ENCODE measurements at places on chromosomes 16 and 17. TPM values are rescaled to one million over a fixed set of nuclear protein-coding genes. Genes with fewer than 3 reads are reported as not detected.

DNA sequence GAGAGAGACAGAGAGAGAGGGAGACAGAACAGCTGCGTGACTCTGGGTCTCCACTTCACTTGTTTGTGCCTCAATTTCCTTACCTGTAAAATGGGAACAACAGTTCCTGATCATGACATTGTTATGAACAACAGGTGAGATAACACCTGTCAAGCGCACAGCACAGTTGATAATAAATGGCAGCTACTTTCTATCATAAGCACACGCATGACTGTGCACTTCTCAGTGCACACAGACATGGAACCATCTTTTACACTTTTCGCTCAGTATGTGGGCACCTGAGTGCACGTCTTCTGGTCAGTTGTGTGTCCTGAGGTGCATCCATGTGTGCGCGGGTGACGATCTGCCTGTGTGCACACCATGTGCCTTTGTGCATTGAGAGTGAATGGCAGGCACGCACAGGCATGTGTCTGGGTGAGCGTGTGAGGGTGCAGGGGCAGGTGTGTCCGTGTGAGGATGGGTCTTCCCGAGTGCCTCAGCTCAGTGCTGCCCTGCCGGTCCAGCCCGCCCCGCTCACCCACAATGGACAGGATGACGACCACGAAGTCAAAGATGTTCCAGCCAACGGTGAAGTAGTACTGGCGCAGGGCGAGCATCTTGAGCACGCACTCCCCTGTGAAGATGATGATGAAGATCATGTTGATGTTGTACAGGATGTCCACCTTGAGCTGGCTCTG lies 10.3 kb upstream of the CD79B start:
- no peak for DNase-seq

CCDC154 gene
- 2.2 TPM for total RNA-seq

- no peak for DNase-seq
Observed at GRCh38 chr17:76137351-76138233, 3.5 kb downstream of the FOXJ1 start.

DNA sequence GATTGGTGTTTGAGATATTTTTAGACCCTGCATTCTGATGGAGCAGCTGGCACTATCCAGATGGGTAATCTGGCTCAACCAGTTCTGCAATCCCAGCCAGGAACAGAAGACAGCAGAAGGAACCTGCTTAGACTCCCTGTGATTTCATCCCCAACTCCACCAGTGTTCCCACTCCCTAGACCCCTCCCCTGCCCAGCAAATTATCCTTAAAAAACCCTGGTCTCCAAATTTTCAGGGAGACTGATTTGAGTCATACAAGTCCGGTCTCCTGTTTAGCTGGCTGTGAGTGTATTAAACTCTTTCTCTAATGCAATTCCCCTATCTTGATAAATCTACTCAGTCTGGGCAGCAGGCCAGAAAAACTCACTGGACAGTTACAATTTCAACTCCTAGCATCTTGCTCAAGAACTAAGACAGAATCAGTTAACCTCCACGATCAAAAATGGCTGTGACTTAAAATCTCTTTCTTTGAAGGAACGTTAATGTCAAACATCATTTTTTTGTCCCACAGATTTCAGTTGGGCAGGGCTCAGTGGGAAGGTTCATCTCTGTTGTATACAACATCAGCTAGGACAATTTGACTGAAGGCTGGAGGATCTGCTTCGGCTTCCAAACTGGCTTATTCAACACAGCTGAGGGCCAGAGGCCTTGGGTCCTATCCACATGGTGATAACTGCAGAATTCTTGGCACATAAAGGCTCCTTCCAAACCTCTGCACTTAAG lies 4.9 kb upstream of the RBL2 start:
- no peak for DNase-seq

- DNase-seq, result no peak
Observed at GRCh38 chr17:6677158-6677831, 25.7 kb downstream of the C17orf100 start.

DNA sequence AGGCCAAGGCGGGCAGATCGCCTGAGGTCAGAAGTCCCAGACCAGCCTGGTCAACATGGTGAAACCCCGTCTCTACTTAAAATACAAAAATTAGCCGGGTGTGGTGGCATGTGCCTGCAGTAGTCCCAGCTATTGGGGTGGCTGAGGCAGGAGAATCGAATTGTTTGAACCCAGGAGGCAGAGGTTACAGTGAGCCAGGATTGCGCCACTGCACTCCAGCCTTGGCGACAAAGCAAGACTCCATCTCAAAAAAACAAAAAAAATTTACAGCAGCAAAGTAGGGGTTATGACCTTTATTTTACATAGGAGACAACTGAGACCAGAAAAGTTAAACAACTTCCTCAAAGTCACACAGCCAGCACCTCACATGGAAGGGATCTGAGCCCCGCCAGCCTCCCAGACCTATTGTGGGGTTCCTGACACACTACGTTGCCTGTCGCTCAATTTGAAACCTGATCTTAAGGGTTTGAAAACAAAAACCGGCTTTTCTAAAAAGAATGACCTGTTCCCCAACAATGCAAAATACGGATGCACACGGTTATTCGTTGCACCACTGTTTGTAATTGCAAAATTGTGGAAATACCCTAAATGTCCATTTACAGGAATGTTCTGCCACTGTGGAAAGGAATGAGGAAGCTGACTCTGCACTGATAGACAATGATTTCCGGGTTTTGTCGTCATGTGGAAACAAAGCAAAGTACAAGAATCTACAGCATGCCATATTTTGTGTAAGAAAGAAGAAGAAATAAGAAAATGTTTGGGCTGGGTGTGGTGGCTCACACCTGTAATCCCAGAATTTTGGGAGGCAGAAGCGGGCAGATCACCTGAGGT lies 77.2 kb downstream of the CNGB1 start:
- no peak for DNase-seq

DNA sequence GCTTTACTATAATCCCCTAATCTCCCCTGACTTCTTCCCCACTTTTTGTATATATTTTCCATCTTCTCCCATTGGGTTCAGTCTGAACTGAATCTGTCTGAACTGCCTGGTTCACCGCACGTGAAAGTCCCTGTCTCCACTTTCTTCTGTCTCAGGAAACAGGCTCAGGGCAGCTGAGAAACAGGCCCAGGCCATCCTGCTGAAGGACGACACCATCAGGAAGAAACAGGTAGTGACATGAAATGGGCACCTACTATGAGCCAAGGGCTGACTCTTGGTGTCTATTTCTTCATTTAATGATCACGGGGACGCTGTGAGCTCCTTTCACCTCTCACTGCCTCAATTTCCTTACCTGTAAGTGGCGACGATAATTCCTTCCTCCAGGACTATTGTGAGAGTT lies 90.5 kb upstream of the HSBP1 start:
- no peak for DNase-seq

TPSB2 gene
- total RNA-seq, result 0.46 TPM

SYT17 gene
- 0.29 TPM for total RNA-seq

GRCh38 chr17:42674755-42675347 lies 1.9 kb downstream of the PLEKHH3 start:
- DNase-seq, result no peak

DNA sequence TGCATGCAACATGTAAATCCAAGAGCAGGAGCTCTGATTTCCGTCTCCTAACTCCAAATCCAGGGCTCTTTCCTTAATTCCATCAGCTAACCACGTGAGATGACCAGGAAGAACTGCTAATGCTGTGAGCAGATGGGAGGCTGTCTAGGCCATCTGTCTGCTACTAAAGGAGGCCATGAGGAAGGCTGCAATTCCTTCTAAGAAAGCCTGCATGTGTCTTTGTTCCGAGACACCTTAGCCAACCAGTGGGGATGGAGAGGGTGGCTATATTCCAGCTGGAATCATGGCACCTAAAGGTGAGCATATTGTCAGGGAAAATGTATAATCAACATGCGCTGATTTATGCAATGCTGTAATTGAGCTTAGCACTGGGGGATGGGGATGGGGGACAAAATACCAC lies 267.2 kb upstream of the CDH5 start:
- no peak for DNase-seq

DNA sequence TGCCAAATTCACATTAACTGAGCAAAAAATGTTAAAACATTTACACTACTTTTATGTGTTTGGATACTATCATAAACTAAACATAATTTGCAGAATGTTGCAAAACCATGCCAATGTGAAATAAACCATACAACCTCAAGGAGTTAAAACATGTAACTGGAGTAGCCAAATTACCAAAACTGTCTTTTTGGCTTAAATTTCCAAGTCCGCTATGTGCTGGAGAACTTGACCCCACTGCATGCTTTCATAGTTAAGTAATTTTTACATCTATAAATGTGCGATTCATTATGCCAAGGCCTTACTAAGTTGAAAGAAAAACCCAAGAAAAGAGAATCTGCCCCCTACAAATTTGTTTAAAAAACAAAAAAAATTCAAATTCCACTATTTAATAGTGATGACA lies 28.2 kb downstream of the BRD7 start:
- no peak for DNase-seq

CMTM3 gene
- total RNA-seq, result 53.0 TPM

DNA sequence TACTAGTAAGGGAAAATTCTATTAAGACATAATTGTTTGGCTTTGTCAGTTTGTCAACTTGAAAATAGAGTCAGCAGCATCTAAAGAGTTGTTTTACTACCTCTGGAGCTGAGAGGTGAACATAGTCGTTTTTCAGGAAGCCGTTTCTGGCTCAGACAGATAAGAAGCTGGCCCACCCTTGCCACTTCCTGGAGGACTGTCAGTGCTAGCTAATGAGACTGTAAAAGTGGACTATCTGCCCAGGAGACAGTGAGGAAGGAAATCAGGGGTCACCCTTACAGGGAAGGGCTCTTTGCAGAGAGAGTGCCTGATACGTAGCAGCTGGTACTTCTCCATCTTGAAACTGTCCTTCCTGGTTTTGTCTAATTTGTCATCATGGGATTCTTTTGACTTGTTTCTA lies 328.7 kb downstream of the WWOX start:
- DNase-seq, result no peak

DNA sequence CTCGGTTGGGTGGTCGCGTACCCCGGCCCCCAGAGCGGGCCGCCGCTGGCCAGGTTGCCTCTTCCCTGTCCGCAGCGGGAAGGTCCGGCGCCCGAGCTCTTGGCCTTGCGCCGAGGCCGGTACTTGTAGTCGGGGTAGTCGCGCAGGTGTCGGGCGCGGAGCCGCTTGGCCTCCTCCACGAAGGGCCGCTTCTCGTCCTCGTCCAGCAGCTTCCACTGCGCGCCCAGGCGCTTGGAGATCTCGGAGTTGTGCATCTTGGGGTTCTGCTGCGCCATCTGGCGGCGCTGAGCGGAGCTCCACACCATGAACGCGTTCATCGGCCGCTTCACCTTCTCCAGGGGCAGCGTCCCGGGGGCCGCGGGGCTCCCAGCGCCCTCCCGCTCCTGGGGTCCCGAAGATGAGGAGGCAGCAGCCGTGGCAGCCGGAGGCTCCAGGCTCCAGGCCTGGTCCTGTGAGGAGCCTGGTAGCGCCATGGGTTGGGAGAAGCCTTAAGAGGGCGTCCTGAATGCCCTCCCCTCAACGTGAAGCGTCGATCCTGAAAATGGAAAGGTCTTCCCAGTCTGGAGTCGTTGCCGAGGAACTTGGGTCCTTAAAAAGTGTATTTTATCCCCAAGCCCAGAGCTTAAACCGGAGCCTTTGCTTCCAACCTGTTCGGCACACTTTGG lies 558 bp downstream of the SOX15 start:
- DNase-seq, result peak; percentile 66

GRCh38 chr16:69114346-69114975 lies 9.0 kb downstream of the HAS3 start:
- DNase-seq, result no peak

- no peak for DNase-seq
Observed at GRCh38 chr17:29949696-29950095, 8.3 kb downstream of the EFCAB5 start.

GRCh38 chr17:34363183-34363661 lies at the start of gene CCL1:
TSS of gene CCL1 (minus strand) at chr17:34363233. CDS start at chr17:34363161, 72 bp downstream.
- no peak for DNase-seq

MAPT gene
- 1.3 TPM for total RNA-seq

HID1 gene
- 2.1 TPM for total RNA-seq

RBFOX1 gene
- not detected for total RNA-seq

SSTR5 gene
- total RNA-seq, result not detected

DNA sequence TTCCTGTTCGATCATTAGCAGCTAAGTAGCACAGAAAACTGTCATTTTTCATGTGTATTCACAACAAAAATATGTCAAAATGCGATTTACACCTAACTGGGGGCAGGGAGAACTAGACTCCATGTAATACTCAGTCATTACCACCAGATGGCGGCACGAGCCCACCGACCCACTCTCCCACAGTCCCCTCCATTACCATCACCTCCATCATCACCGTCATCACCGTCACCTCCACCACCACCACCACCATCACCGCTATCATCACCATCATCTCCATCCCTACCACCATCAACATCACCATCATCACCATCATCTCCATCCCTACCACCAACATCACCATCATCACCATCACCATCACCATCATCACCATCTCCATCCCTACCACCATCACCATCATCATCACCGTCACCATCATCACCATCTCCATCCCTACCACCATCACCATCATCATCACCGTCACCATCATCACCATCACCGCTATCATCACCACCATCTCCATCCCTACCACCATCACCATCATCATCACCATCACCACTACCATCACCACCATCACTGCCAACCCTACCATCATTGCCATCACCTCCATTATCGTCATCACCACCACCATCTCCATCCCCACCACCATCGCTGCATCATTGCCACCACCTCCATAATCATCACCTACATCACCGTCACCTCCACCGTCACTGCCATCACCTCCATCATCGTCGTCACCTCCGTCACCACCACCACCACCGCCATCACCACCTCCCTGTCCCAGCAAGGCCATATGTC lies 14.4 kb downstream of the NDUFAF8 start:
- peak; percentile 58 for DNase-seq

ARL5C gene
- not detected for total RNA-seq

SPATA33 gene
- total RNA-seq, result 7.5 TPM

GRCh38 chr17:78014646-78015045 lies 56.1 kb downstream of the TNRC6C start:
- no peak for DNase-seq

DNA sequence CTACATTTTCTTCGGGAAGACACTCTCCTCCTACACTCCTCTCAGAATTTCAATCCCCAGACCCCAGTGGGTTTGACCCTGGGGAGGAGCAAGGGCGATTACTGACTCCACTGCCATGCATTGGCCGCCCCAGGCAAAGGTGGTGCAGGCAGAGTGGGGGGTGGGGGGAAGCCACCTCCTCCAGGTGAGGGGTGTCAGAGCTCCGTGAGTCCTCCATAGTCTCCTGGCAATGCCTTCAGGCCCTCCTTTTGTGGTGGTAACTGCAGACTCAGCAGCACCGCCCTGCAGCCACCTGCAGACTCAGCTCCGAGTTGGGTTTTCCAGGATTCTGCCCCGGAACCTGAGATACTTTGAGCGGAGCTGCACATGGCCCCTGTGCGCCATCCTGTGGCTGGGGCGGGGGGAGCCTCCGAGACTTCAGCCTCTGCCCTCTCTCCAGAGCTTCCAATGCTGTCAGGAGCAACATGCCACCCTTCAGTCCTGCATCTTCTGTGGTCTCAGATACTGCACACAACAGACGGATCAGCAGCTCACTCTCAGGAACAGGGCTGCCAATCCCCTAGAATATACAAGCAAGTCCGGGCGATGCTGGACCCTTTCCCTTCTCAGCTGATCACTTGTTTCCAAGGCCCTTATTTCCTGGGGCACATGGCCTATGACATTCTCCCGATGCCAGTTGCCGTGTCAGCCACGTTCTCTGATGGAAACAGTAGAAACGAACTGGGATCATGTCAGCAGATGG lies 2.4 kb upstream of the SLC47A2 start:
- no peak for DNase-seq

- no peak for DNase-seq
Observed at GRCh38 chr17:82367724-82368524, 3.6 kb upstream of the UTS2R start.

GRCh38 chr17:55411463-55411855 lies 10.2 kb downstream of the MMD start:
- DNase-seq, result no peak

All from activated T-cell treated with anti-CD3 and anti-CD28 coated beads, Interleukin-2, amount 50 U/mL, for 4 hours (primary cell).